OCI-M1 (cell line): ENCODE measurements at places on chromosomes 16 and 17.
A peak's percentile ranks its signal among the peaks of the same experiment; 100 is the strongest.

DNA sequence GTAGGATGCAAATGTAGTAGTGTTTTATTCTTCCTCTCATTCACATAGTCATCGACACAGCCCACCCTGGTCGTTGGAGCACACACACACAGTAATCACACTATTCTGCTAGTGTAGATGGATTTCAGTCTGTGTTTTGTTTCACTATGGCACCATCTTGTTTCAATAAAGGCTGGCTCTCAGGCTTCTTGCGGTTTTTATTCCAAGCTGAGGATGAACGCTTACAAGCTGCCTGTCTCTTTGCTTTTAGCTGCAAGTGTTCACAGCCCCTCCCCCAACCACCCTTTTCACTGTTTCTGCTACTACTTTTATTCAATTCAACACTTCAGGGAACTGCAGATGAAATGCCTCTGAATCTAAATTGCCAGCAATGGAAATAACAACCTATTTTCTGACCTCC, 140.9 kb upstream of the PMFBP1 start:
- DNase-seq = no peak

- peak; percentile 92 for DNase-seq
Measured at GRCh38 chr17:17304521-17304985, 1.4 kb downstream of the NT5M start.

DNA sequence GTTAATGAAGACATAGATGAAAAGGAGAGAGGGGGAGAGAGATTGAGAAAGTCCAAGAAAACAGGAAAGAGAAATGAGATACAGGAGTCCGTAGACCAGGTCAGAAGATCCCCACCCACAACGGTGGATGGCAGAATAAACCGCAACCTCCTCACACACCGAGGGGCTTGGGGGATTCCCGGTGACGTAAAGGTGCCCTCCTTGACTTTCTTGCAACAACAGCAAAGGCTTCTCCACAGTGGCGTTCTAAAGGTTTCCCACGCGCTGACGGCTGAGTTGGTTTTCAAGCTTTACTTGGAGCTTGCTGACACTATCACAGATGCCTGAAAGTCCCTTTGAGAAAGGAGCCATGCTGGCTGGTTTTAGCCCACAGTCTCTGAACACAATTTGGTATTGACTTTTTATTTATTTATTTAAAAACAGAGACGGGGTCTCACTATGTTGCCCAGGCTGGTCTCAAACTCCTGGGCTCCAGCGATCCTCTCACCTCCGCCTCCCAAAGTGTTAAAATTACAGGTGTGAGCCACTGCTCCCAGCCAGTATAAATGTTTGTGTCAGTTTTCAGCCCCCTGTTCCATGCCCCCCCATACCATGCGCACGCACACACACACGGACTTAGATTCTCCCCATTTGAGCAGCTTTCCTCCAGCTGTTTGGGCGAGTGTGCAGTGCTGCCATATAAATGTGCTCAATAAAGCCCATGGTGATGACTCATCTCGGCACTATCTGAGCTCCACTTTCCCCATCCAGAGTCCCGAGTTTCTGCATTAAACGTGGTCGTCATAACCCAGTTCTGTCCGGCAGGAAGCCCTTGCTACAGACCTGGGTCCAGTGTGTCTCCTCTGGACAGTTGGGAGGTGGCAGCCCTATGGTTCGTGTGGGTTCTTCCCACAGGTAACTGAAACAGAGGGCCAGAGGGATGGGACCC, 33.0 kb upstream of the SEC14L1 start:
- DNase-seq = no peak

DNA sequence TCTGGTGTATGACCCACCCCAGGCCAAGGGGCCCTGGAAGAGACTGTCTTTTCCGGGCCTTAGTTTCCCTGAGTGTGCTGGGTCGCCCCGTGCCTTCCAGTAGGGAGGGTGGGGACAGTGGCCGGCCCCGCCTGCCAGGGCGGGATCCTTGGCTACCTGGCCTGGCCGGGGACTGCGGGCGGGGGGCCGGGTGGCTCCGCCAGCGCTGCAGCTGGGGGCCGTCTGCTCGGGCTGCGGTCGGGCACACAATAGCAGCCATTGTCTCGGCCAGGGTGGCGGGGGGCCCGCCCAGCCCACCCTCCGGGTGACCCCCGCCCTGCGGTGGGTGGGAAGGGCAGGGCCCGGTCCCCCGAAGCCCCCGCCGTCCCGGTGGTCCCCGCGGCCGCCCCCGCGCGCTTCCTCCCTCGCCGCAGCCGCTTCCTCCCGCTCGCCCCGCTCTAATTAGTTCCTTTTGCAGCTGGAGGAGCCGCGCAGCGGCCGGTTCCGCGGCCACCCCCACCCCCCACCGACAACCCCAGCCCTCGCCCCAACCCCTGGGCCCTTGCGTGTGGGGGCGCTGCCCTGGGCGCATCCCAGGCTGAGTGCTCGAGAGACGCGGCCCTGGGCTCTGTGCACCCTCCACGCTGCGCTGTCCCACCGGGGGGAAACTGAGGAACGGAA, 11.6 kb downstream of the GLIS2 start:
- DNase-seq = no peak

GRCh38 chr17:8673612-8674011, 43.1 kb upstream of the MYH10 start:
- DNase-seq = no peak

DNA sequence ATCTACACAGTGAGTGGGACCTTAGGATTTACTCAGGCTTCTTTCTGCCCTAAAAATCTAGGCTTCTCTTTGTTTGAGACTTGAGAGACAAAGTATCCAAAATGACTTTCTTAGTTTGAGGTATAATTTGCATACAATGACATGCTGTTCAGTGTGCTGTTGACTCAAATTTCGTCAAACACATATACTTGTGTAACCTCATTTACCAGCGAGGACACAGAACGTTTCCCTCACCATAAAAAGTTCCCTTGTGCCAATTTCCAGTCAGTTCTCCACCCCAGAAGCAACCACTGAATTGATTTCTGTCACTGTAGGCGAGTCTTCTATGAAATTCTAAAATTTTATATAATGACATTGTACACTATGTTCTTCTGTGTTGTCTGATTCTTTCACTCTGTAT, 68.0 kb upstream of the MAF start:
- no peak for DNase-seq

GRCh38 chr16:14378689-14379467, 251.2 kb downstream of the PARN start:
- DNase-seq = no peak

- DNase-seq = no peak
Measured at GRCh38 chr17:21463779-21464407, 87.7 kb downstream of the KCNJ12 start.

GRCh38 chr17:79006046-79006445, 3.5 kb downstream of the CANT1 start:
- DNase-seq = no peak

GRCh38 chr16:85898521-85899442, at the start of gene IRF8:
Gene IRF8 (plus strand): TSS chr16:85899162. CDS start chr16:85903016, 3,854 bp downstream.
- no peak for DNase-seq

DNA sequence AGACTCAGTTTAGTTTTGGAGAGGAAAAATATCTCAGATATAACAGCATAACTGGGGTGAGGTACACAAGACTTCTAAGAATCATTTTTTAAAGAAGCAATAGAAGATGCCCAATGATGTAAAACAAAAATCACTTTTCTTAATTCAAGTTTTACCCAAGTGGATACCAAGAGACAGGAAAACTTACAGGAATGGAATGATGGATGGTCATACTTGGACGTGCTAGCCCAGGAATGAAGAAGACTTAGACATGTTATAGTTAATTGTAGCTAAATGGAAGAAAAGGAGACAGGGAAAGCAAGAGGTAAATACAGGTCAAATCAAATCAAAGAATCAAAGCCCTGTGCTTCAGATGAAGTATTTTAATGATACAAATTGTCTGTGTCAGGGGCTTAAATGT, 312.7 kb upstream of the KCNJ16 start:
- no peak for DNase-seq

DNA sequence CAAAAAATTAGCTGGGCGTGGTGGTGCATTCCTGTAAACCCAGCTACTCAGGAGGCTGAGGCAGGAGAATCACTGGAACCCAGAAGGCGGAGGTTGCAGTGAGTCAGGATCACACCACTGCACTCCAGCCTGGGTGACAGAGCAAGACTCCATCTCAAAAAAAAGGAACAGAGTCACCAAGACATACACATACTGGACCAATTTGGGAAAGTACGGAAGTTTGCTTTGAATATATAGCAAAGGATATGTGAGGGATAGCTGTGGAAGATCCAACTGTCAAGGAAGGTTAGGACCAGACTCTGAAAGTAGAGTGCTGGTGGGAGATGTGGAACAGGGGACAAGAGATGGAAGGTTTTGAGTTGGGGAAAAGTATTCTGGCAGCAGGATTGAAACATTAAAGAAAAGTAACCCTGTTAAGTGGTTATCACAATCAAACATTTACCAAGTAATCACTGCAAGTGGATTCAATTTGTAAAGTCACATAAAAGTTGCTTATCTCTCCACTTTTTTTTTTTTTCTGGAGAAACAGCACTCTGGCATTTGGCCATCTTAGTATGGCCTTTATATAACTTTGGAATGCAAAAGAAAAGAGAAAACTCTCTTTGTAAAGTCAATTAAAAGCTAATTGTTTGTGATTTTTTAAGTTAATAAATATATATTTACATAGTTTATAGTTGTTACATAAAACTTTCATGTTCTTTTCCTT, 259.4 kb upstream of the TBX2 start:
- no peak for DNase-seq

- DNase-seq = no peak
Measured at GRCh38 chr17:59506894-59507726, 58.3 kb upstream of the DHX40 start.
